ENCODE measurements at places on chromosomes 4 and X.

GRCh38 chrX:84340968-84341367 is 153.0 kb upstream of the RPS6KA6 start:
- peak; percentile 60 for DNase-seq

DNA sequence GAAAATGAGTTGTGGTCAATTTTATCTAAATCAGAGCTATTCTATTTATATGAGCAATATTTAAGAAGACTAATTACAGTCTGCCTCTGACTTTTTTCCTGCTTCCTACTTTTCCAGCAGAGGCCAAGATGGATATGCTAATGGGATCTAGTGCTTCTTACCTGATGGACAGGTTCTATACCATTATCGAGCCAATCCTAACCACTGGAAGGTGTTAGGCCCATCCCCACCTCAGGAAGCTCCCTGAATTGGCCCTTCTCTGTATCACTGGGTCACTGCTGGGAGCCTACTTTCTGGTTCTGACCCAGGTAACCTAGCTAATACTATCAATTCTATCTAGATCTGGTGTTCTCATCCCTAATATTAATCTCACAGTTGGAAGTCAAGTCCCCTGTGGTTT is 577 bp upstream of the YIPF7 start:
- DNase-seq = no peak

DNA sequence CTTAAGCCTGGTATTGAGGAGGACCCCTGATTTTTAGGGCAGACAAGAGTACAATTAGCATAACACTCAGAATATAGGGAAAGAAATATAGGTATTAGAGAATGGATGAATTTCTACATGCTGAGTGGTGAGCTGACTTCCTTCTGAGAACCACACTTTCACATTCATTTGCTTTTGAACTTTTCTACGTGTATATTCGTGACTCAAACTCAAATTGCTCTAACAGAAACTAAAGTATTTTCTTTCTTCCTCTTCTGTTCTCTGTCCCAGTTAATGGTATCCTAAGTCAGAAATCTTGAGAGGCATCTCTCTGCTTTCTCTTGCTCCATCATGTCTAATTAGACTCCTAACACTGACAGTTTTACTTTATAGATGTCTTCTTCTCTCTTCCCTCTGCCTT is 103.2 kb upstream of the CITED1 start:
- no peak for DNase-seq

DNA sequence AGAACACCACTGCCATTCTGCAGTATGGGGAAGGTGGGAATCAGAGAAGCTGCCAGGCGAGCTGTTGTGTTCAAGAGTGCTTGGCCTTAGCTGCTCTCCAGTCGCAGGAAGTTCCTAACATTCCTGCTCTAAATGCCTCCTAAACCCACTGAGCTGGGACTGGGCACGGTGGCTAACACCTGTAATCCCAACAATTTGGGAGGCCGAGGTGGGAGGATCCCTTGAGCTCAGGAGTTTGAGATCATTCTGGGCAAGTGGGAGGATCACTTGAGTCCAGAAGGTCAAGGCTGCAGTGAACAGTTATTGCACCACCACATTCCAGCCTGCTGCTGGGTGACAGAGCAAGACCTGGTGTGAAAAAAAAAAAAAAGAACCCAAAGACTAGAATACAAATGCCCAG is 690.3 kb upstream of the FAM241A start:
- peak; percentile 14 for DNase-seq

Measured in fibroblast of skin of right biceps (primary cell).